Stimulated activated CD8-positive, alpha-beta memory T cell treated with anti-CD3 and anti-CD28 coated beads, Interleukin-4, amount 100 ng/mL, for 1 hour (primary cell): ENCODE measurements at places on chromosomes 4 and X.

DNA sequence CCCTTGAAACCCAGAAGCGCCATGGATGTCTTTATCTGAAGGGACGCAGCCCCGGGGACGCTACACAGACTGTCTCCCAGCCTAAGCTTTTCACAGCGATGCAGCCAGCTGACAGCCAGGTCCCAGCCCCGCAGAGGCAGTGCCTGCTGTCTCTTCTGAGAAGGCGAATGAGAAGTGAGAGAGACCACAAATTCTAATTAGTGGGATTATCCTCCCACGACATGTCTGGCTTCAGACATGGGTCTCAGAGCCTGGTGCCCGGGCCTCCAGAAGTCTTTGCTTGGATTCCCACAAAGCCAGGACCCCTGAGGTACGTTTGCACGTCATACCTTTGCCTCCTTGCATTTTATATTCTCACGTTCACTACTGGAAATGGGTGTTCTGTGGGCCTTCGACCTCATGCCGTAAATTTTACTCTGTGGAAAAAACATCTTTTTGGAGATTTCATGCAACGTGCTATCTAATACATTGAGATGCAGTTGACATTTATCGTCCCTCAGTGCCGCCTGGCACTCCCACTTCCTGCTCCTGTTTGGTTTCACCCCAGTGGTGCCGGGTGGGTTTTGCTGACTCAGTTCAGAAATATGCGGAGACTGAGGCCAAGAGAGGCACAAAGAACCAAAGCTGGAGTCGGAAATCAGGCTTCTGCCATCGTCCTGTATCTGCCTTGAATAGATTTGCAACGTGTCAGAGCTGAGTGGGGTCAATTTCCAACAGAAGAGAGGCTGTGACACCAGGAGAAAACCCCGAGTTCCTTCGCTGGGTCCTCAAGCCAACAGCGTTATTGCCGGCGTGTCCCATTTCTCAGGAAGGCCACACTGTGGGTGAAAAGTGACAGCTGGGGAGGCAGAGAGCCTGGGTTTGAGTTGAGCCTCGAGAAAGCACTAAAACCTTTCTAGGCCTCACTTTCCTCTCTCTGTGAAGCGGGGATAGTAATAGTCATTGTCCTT lies 114.4 kb downstream of the STK32B start:
- DNase-seq: no peak

GRCh38 chr4:7236847-7237246 lies 44.5 kb downstream of the SORCS2 start:
- no peak for DNase-seq

GRCh38 chr4:39521253-39521919 lies 5.9 kb downstream of the UGDH start:
- DNase-seq: no peak

- no peak for DNase-seq
These were observed 69.8 kb downstream of the RBM47 start for GRCh38 chr4:40559585-40560465.

- no peak for DNase-seq
These were observed 677 bp upstream of the NONO start for GRCh38 chrX:71282514-71283402.

DNA sequence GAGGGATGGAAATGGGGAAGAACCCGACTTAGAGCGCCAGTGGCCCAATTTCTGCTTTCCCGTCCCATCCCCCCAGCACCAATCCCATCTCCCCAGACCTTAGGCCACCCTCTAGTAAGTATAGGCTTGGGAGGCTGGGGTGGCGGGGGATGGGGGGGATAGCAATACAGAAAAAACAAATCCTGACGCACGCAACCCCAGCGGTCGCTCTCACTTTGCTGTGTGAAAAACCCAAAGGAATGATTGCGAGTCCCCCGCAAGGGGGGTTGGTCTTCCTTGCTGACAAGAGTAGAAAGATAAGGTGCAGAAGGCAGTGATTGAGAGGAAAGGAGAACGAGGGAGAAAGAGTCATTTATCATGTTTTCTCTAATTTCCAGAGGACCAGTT lies 863 bp downstream of the CPE start:
- no peak for DNase-seq

DNA sequence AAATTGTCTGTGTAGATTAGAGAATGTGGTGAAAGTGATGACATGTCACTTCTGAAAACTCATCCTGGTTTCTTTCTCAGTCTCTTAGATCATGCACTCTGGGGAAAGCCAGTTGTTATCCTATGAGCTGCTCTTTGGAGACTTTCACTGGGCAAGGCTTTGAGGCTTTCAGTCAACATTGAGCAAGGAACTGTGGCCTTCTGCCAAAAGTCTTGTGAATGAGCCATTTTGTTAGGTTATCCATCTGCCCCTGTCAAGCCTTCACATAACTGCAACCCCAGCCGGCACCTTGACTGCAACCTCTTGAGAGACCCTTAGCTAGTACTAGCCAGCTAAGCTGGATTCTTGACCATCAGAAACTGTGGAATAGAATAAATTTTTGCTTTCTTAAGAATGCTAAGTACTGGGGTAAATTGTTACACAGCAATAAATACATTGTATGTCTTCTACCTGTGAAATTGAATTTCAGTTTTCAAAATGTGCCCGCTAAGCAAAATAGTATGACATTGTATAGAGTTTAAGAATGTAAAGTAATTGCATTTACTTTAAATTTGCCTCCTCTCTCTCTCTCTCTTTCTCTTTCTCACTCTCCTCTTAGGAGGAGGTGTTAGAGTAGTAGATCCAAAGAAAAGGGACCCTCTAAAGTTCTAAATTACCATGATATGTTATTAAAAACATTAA lies 1273.0 kb downstream of the RAPGEF2 start:
- no peak for DNase-seq

DNA sequence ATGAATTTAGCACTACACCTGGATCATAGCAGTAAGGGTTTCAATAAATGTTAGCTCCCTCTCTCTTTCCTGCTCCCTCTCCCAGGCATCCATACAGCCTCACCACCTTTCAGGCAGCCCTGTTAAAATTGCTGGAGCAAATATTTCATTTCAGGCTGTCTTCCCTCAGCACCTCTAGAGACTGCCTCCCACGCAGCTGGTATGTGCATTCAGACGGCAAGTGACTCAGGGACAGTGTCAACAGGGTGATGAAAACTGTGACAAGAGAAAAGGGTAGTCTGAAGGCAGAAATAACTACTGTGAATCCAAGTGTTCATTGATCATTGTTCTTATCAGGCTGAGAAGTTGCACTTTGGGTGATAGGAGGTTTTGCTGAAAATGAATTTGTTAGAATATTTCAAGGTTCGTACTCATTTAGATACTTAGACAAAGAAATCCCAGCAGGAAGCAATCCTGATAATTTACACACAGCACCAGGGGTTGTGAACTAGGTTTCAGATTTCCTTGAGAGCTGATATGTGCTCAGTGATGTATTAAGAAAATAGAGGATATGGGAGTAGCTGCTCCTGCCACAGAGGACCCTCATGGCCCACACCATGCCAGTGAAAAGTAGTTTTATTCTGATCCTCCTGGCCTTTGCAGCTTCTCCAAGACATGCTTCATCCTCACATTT lies 424.2 kb downstream of the FGF13 start:
- DNase-seq: no peak

DNA sequence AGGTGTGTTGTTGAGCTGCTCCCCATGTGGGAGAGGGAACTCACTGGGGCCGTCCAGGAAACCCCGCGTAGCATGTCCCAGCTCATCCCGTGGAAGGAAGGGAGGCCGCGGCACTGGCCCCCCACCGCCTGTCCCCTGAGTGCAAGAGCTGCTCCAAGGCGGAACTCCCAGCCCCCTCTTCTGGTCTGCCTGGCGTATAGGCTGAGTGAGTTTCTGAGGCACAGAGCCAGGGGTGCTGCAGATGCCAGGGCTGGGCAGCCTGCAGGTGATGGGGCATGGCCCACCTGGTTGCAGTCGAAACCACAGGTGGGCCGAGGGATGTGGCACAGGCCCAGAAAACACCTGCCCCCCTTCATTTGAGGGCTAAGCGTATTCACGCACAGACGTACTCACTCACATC lies 49.6 kb downstream of the ABLIM2 start:
- DNase-seq: no peak

DNA sequence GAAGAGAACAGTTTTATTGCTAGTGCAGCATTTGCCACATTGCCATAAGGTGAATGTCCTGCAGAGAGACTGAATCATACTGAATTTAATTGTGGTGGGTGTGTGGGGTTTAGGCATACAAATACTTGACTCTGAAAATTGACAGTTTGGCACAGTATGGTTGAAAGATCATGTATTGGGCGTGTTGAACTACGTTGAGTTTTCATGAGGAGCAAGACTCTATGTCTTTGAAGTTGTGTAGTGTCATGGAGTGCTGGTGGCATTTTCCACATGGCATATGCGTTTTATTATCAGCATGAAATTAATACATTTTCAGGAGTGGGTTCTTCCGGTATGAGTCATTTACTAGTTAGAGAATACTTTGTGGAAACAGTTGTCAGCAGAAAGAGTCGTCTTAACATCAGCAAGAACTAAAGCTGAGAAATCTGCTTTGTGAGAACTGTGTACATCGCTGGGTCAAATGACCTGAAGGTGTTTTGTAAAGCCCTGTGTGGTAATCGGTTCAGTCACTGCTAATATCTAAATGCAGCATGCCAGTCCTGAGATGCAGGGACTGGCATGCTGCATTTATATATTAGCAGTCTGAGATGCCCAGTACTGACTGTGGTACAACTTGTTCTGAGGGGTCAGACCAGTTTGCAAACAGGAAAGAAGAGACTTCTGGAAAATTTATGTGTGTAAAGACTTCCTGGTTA lies 50.3 kb downstream of the ARHGAP10 start:
- DNase-seq: no peak

- DNase-seq: no peak
These were observed 208.1 kb upstream of the EOLA2 start for GRCh38 chrX:150146271-150146896.

- DNase-seq: no peak
These were observed 276.9 kb upstream of the TACR3 start for GRCh38 chr4:103996637-103997036.

DNA sequence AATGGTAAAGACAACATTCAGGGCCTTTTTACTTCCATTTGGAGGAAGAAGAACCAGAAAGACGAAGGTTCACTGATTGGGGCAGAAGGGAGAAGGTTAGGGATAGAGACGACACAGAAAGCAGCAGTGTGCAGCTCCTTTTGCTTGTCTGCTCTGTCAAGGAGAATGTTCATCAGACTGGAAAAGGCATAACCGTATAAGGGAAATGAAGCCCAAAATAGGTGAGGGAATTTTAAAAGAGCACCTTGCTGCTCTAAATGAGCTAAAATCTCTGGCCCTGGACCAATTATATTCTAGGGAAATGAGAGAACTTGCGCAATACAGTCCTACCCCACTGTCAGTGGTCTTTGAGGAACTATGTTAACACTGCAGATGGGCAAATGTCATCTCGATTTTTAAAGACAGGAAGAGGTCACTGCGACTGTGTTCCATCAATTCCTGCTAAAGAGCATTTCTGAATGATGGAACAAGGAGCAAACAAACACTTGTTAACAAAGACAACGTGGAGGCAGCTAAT lies 909.8 kb upstream of the FTHL17 start:
- DNase-seq: no peak

- no peak for DNase-seq
These were observed 92.7 kb downstream of the SYNPO2 start for GRCh38 chr4:118981171-118981838.

- no peak for DNase-seq
These were observed 666.4 kb upstream of the CPEB2 start for GRCh38 chr4:14335872-14336271.

GRCh38 chr4:164526933-164527583 lies 226.9 kb upstream of the SMIM31 start:
- no peak for DNase-seq

DNA sequence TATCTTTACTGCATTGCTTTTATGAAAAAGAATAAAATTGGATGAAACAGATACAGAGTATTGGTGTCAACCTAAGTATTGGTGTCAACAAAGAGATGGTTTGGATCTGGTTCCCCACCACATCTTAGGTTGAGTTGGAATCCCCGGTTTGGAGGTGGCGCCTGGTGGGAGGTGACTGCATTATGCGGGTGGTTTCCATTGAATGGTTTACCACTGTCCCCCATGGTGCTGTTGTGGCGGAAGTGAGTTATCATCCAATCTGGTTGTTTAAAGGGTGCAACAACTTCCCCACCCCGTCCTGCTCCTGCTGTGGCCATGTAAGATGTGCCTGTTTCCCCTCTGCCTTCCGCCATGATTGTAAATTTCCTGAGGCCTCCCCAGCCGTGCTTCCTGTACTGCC lies 52.8 kb upstream of the CD99 start:
- no peak for DNase-seq

GRCh38 chr4:76016393-76016792 lies 6.9 kb downstream of the CXCL10 start:
- DNase-seq: no peak

DNA sequence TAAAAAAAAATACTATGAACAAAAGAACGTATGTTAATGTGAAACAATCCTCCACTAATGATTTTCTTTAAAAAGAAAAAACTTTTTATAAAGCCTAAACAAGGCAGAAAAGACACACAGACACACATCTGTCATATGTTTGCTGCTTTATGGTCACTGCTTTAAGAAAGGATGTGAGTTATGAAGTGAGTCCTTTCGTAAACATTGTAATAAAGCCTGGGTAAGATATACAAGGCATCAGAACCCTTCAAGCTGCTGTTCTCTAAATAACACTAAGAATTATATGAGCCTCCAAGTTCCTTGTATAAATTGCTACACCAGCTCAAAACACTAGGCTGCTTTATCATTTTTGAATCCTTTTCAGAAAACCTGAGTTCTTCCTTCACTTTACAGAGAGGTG lies 81.6 kb downstream of the FBXO8 start:
- DNase-seq: no peak

- DNase-seq: no peak
These were observed 137.8 kb upstream of the SLC4A4 start for GRCh38 chr4:71201057-71201456.

DNA sequence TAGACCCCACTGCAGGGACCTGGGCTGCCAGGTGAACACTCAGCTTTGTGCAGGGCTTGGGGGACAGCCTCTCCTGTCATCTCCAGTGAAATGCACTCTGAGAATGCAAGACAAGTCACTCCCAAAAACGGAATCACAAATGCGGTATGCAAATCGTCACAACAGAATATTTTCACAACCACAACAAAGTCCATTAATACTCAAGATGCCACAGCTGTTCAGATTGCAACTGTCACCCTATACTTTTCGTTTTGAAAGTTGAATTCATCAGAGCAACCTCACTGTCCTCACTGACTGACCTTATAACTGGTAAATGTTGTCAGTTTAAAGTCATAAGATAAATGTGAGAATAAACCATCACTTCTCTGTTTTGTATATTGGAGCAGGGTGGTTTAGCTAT lies 16.6 kb downstream of the JAKMIP1 start:
- no peak for DNase-seq

GRCh38 chr4:163180090-163180489 lies 13.4 kb upstream of the NAF1 start:
- DNase-seq: no peak

DNA sequence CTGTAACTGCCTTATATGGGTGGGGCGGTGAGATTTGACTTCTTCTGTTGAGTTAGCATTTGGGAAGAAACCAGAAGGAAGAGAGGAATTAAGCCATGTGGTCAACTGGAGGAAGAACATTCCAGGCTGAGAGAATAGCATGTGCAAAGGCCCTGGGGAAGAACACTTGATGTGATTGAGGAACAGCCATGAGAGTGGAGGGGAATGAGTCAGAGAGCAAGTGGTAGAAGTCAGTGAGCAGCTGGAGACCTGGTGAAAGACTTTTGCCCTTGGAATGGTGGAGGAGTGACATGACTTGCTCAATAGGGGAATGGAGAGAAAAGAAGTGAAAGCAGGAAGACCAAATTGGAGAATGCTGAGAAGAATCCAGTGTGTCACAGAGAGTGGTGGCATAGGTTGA lies 327.8 kb upstream of the HAND2 start:
- no peak for DNase-seq

GRCh38 chrX:85243761-85244449 lies at the start of the genes SATL1 and ZNF711:
TSS of gene SATL1 (minus strand) at chrX:85243779. CDS start at chrX:85108968, 134,811 bp downstream.
TSS of gene ZNF711 (plus strand) at chrX:85243991. CDS start at chrX:85247573, 3,582 bp downstream.
- no peak for DNase-seq

GRCh38 chrX:22015139-22015750 lies 16.9 kb upstream of the PHEX start:
- no peak for DNase-seq
